Activated CD4-positive, alpha-beta T cell treated with anti-CD3 and anti-CD28 coated beads for 1 hour (primary cell): ENCODE measurements at places on chromosomes 16 and 17.

GRCh38 chr17:17551361-17551760 lies 40.1 kb downstream of the PEMT start:
- no peak for DNase-seq

DNA sequence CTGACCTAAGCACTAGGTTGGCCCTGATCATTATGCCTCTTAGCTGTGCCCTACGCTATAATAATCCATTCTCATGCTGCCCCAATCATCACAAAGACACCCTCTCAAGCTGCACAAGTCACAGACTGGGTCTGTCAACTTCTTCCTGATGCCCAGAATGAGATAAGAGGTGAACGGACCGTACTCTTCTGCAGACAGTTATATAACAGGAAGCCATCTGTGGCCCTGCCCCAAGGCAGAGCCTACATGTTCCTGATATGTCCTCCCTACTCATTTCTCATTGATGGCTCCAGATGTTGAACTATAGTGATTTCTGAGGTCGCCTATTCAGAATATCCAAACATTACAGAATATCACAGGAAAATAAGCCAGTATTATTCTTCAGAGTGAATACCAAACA lies 471.6 kb upstream of the ERCC4 start:
- DNase-seq = no peak

GRCh38 chr17:40329839-40330794 lies 21.1 kb downstream of the RARA start:
- no peak for DNase-seq

DNA sequence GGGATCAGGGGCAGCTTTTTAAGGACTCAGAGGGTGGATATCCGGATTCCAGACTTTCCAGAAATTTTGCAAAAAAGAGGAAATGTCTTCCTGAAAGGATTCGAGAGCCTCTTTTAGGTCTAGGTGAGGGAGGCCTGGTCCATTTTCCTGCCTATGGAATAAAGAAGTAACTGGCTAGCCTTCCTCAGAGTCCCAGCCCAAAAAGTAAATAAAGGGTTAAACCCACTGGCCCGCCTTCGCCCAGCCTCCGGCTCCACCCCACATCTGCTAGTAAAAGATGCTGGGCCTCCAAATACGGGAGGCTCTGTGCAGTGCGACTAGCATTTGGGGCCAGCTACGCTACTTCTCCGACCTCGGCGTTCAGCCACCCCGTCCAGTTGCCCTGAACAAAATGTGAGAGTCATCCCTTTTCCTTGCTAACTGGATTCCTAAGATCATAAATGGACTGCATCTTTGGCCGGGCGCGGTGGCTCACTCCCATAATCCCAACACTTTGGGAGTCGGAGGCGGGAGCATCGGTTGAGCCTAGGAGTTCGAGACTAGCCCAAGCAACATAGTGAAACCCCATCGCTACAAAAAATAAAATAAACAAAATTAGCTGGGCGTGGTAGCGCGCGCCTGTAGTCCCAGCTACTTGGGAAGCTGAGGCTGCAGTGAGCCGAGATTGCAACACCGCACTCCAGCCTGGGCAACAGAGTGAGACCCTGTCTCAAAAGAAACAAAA lies 824 bp upstream of the MPP2 start:
- DNase-seq = peak; percentile 41

DNA sequence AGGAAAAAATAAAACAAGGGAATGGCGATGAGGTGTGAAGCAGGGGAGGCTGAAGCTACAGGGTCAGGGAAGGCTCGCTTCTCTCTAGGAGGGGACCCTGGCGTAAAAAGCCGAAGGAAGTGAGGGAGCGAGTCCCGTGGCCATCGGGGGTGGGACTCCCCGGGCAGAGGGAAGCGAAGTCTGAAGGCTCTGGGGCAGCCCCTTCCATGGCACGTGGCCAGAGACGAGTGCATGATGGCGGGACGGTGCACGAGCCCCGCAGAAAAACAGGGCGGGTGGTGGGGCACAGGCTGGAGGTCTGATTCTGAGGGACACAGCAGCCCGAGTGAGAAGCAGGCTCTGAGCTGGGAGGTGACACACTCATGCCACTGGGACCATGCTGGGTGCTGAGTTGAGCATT lies 21.1 kb upstream of the NCBP3 start:
- no peak for DNase-seq

DNA sequence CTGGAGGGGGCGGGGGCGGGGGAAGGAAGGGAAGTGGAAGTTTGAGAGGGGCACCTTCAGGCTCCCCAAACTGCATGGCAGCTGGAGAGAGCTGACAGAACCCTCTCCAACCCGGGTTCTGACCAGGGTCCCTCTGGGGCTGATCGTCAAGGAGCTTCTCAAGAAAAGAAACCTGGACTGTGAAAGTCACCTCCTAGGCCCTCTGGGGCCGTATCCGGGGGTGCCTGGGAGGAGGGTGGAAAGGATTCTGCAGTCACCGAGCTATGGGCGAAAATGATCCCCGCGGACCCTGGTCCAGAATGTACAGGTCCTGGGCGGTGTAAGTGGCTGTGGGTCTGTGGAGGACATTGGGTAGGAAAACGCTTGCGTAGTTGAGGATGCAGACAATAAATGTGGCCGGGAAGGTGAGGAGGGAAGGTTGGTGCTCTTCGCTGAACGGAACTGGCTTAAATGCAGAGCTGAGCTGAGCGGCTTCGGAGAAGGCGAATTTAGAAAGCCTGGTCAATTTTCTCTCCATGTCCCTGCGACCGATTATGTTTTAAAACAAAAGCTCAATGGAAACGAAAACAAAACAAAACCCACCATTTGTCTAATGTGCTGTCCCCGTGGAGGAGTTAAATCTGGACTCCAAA lies 3.6 kb upstream of the LHX1 start:
- DNase-seq = no peak

- peak; percentile 41 for DNase-seq
These were observed at the start of gene MXRA7 for GRCh38 chr17:76710863-76711611. Gene MXRA7, minus strand, starts transcription at chr17:76710965. Its CDS starts 19 bp downstream, at chr17:76710946.

DNA sequence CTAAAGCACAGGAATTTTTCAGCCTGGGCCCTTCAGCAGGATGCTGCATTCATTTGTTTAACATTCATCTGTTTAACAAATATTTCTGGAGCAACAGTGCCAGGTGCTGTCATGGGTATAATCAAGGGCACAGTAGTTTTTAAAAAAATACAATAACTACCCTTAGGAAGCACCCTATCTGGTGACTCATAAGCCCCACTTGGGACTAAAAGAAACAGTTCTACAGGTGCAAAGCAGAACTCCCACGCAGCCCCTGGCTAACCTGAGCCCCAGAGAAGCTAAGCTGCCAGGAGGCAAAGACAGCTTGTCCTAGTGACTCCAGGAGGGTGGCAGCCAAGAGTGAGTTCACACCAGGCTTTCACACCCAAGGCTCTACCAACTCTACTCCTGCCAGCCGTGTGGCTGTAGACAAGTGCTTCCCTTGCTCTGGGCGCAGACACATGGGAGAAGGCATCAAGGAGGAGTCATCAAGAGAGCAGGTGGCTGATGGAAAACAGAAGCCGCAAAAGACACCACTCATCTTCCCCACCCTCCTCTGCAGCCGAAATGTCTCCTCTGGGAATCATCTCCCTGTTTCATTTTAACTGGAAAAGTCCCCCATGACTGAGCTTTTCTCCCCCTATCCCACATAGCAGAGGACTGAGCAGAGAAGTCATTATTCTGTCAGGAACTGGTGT lies 14.4 kb downstream of the CUEDC1 start:
- DNase-seq = no peak
